Chondrocyte (in vitro differentiated cells): ENCODE measurements at places on chromosomes 3 and 15. TPM values are rescaled to one million over a fixed set of nuclear protein-coding genes. Genes with fewer than 3 reads are reported as not detected.

DNA sequence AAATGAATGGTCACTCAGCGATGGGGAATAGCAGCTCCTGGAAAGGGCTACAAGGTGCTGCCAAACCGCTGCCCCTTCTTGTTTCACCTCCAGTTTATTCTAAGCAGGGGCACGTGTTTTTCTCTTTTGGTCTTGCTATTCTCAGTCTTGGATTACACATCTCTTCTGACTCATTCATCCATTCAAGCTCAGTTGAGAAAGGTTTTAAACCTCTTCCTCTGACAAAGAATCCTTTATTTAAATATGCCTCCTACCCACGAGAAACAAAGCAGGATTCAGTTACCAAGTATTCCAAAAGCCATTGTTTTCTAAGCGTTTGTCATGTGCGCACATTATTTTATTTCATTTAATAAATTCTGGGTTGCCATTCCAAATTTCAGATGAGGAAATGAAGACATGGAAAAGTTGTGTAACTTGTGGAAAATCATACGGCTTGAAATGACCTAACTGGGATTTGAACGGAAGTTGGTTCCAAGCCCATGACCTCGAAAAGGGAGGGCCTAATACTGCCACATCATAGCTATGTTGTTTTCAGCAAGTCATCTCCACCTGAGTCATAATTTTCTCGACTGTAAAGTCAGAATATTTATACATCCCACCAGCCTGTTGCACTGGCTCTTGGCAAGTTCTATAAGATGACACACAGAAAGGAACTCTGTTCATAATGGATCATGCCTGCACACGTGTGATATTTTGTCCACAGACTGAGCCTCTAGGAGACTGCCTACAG is 292.0 kb upstream of the SLCO3A1 start:
- no peak for DNase-seq
- no peaks in the 10 kb centered on the region for H3K36me3 ChIP-seq
- H3K4me1 ChIP-seq: no peaks in the 10 kb centered on the region
- no peak overlapping the region for H3K4me3 ChIP-seq

The CSTA gene
- not detected in 3 replicates for total RNA-seq

DNA sequence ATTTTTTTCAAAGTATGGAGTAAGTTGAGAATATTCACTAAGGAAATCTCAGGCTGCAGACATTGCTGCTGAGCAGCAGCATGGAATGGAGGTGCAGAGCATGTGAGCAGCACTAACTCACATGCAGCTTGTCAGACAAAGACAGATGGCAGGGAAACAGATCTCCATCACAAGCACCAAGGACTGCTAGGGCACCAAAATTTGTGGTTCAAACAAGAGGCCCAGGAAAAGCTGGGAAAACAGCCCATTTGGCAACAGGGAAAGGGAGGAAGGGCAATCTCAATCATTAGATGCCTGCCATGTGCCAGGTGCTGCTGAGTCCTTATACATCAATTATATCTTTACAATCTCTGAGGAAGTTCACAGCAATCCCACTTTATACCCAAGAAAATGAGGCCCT is 47.2 kb upstream of the EIF1B start:
- DNase-seq: no peak
- no peaks in the 10 kb centered on the region for H3K27me3 ChIP-seq
- H3K4me3 ChIP-seq: no peak overlapping the region
- no peaks in the 10 kb centered on the region for H3K4me1 ChIP-seq
- H3K36me3 ChIP-seq: no peaks in the 10 kb centered on the region

DNA sequence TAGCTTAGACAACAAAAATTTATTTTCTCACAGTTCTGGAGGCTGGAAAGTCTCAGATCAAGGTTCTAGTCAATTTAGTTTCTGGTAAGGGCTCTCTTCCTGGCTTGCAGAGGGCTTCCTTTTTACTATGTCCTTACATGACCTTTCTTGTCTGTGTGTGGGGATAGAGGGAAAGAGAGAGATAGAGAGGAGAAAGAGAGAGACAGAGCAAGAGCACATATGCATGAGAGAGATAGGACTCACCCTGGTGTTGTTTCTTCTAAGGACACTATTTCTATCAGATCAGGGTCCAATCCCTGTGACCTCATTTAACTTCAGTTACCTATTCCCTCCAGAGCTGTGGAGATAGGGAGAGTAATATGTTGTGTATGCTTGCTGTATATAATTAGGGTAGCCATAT is 44.9 kb upstream of the TEX9 start:
- H3K4me1 ChIP-seq: no peaks in the 10 kb centered on the region
- H3K27ac ChIP-seq: no peak overlapping the region
- no peaks in the 10 kb centered on the region for H3K36me3 ChIP-seq
- H3K4me3 ChIP-seq: no peak overlapping the region
- DNase-seq: no peak

GRCh38 chr15:53360881-53361280 is 398.6 kb downstream of the WDR72 start:
- no peak overlapping the region for H3K27ac ChIP-seq
- no peak overlapping the region for H3K4me3 ChIP-seq
- H3K4me1 ChIP-seq: no peaks in the 10 kb centered on the region
- no peaks in the 10 kb centered on the region for H3K36me3 ChIP-seq
